ENCODE measurements at places on chromosomes 2 and 18. TPM values are rescaled to one million over a fixed set of nuclear protein-coding genes. Genes with fewer than 3 reads are reported as not detected.

GRCh38 chr2:210528716-210529115 is 27.7 kb upstream of the CPS1 start:
- no peaks in the 10 kb centered on the region for H3K36me3 ChIP-seq
- H3K4me3 ChIP-seq = no peak overlapping the region
- H3K4me1 ChIP-seq = no peaks in the 10 kb centered on the region
- no peak overlapping the region for H3K27ac ChIP-seq
- DNase-seq = no peak
- H3K27me3 ChIP-seq = no peaks in the 10 kb centered on the region

DNA sequence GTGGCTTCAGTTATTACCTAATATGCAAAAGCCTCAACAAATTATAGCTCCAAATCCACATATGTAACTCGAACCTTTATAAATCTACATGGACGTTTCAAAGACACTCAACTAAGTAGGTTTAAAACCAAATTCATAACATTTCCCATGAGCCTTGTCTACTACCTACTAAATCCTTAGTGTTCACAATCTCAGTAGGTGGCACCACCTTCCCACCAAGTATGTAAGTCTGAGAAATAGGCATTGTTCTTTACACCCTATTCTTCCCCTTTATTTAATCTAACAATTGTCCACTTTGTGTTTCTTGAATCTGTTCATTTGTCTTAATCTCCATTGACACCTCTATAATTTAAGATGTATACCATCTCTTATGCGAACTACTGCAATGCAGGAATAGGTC is 4.6 kb downstream of the PIGN start:
- H3K4me3 ChIP-seq = no peak overlapping the region
- DNase-seq = no peak
- no peaks in the 10 kb centered on the region for H3K36me3 ChIP-seq
- H3K27me3 ChIP-seq = no peaks in the 10 kb centered on the region

- no peaks in the 10 kb centered on the region for H3K27me3 ChIP-seq
- H3K4me3 ChIP-seq = no peak overlapping the region
- no peaks in the 10 kb centered on the region for H3K36me3 ChIP-seq
- no peak overlapping the region for H3K27ac ChIP-seq
- DNase-seq = no peak
Measured at GRCh38 chr2:231384970-231385369, 10.5 kb upstream of the B3GNT7 start.

GRCh38 chr2:173831312-173832229 is 133.6 kb downstream of the SP3 start:
- DNase-seq = peak; percentile 68
- no peaks in the 10 kb centered on the region for H3K36me3 ChIP-seq
- peaks cover 5% of the 10 kb centered on the region for H3K4me1 ChIP-seq
- peaks cover 9% of the 10 kb centered on the region for H3K27me3 ChIP-seq

- H3K4me1 ChIP-seq = no peaks in the 10 kb centered on the region
- no peak overlapping the region for H3K27ac ChIP-seq
- H3K4me3 ChIP-seq = no peak overlapping the region
- no peaks in the 10 kb centered on the region for H3K36me3 ChIP-seq
- H3K27me3 ChIP-seq = no peaks in the 10 kb centered on the region
- DNase-seq = peak; percentile 65
Measured at GRCh38 chr2:192228685-192229084, 34.0 kb upstream of the TMEFF2 start.

ASIC4 gene
- not detected for total RNA-seq

DNA sequence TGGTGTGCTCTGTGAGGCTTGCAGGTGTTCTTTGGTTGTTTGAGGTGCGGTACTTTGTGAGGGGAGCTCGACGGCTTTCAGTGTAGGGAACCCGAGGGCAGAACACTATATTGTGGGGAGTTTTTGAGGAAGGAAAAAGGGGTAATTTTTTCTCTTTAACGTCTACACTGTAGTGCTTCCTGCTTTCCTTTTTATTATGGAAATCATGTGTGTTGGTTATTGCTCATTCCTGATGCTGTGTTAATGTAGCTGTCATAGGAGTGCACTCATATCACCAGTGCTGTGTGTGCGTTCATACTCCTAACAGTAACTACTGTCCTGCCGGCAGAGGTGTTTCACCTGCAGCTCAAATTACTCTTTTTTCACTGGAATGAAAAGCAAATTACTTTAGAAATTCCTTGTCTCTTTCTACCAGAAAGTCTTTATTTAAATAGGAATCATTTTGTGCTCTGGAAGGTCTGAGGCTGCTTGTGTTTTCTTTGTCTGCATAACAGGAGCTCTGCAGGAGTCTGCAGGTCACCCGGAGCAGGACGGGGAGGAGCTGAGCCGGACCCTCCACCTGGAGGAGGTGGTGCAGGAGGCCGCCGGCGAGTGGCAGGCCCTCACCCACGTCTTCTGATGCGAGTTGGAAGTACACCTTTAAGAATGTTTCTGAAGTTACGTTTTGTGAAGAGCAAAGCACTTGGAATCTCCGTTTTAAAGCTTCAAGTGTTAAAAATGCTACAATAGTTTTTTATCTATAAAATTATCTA is 145.5 kb downstream of the ZNF236 start:
- no peak for DNase-seq
- no peaks in the 10 kb centered on the region for H3K27me3 ChIP-seq
- peaks cover 5% of the 10 kb centered on the region for H3K36me3 ChIP-seq
- H3K4me1 ChIP-seq = no peaks in the 10 kb centered on the region
- no peak overlapping the region for H3K4me3 ChIP-seq
- no peak overlapping the region for H3K27ac ChIP-seq

- peaks cover 16% of the 10 kb centered on the region for H3K4me1 ChIP-seq
- H3K27ac ChIP-seq = peak overlapping the region; percentile 84
- H3K27me3 ChIP-seq = no peaks in the 10 kb centered on the region
- DNase-seq = peak; percentile 20
- peak overlapping the region; percentile 96 for H3K4me3 ChIP-seq
Measured at GRCh38 chr18:12305930-12306629, 2.0 kb upstream of the TUBB6 start.

- no peak overlapping the region for H3K27ac ChIP-seq
- no peak overlapping the region for H3K4me3 ChIP-seq
- no peaks in the 10 kb centered on the region for H3K27me3 ChIP-seq
- DNase-seq = no peak
- H3K36me3 ChIP-seq = no peaks in the 10 kb centered on the region
Measured at GRCh38 chr2:212387146-212387545, 151.5 kb downstream of the ERBB4 start.

GRCh38 chr18:23591011-23591410 is 4.7 kb upstream of the NPC1 start:
- DNase-seq = peak; percentile 24
- H3K4me1 ChIP-seq = peaks cover 2% of the 10 kb centered on the region
- no peaks in the 10 kb centered on the region for H3K27me3 ChIP-seq
- no peaks in the 10 kb centered on the region for H3K36me3 ChIP-seq

CRACDL gene
- not detected for total RNA-seq

- H3K27me3 ChIP-seq = no peaks in the 10 kb centered on the region
- DNase-seq = no peak
- no peak overlapping the region for H3K27ac ChIP-seq
- H3K4me3 ChIP-seq = no peak overlapping the region
Measured at GRCh38 chr2:59277671-59278070, 1036.5 kb upstream of the FANCL start.

LOXHD1 gene
- total RNA-seq = not detected

GKN1 gene
- not detected for total RNA-seq

TMEM169 gene
- total RNA-seq = 0.83 TPM

DNA sequence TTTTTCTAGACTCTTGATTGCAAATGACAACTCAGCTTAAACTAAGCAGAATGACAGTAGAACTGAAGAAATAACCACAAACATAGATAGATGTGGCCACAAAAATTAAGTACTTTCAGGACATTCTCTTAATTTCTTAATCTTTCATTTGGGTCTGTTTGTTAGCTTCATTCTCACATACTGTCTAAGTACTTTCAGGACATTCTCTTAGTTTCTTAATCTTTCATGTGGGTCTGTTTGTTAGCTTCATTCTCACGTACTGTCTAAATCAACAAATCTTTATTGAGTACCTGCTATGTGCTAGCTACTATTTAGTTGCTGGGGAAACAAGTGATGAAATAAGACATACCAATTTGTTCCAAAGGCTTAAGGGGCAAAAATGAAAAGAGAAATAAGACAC is 35.1 kb downstream of the FAM117B start:
- H3K27ac ChIP-seq = no peak overlapping the region
- no peak overlapping the region for H3K4me3 ChIP-seq
- no peaks in the 10 kb centered on the region for H3K27me3 ChIP-seq
- DNase-seq = no peak
- no peaks in the 10 kb centered on the region for H3K36me3 ChIP-seq

DNA sequence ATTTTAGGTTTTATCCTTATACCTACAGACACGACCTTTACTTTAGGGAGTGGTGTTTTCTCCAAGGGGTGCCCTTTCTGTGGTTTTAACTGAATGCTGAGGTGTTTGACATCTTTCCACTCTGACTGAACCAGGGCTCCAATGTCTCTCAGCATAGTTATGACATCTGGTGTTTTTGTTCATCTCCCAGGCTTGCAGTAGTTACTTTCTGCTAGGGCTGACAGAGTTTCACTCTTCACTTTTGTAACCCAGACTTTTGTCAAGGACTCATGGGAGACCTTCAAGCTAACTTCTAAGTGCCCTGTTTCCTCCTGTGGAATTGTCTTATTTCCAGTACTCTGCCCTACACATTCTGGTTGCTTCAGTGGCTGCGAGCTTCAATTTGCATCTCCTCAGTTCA is 103.1 kb downstream of the CCDC85A start:
- H3K36me3 ChIP-seq = no peaks in the 10 kb centered on the region
- no peak overlapping the region for H3K27ac ChIP-seq
- no peak overlapping the region for H3K4me3 ChIP-seq
- no peaks in the 10 kb centered on the region for H3K27me3 ChIP-seq

FIGLA gene
- total RNA-seq = not detected

HOXD10 gene
- total RNA-seq = not detected

ZNG1B gene
- 7.0 TPM for total RNA-seq

DNA sequence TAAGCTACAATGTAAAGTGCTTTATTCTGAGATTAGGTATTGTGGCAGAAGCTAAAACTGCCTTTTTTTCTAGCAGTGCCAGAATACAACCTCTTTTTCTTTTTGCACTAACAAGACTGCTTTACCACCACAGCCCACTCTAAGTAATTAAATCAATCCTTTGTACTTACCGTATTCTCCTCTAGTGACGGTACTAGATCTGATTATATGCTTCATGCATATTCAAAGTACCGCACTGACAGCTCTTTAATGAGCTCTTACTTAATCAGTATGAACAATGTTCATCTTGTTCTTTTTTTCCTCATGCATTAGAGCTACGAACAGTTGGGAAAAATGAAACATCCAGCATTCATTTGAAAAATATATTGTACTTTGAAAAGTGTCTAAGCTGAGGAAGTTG is 16.1 kb upstream of the OTX1 start:
- H3K36me3 ChIP-seq = no peaks in the 10 kb centered on the region
- no peak for DNase-seq
- H3K27me3 ChIP-seq = no peaks in the 10 kb centered on the region
- no peaks in the 10 kb centered on the region for H3K4me1 ChIP-seq

- peak; percentile 38 for DNase-seq
- H3K27me3 ChIP-seq = no peaks in the 10 kb centered on the region
- H3K4me1 ChIP-seq = no peaks in the 10 kb centered on the region
- H3K27ac ChIP-seq = no peak overlapping the region
Measured at GRCh38 chr18:55236150-55236931, 277.1 kb upstream of the CCDC68 start.

DNA sequence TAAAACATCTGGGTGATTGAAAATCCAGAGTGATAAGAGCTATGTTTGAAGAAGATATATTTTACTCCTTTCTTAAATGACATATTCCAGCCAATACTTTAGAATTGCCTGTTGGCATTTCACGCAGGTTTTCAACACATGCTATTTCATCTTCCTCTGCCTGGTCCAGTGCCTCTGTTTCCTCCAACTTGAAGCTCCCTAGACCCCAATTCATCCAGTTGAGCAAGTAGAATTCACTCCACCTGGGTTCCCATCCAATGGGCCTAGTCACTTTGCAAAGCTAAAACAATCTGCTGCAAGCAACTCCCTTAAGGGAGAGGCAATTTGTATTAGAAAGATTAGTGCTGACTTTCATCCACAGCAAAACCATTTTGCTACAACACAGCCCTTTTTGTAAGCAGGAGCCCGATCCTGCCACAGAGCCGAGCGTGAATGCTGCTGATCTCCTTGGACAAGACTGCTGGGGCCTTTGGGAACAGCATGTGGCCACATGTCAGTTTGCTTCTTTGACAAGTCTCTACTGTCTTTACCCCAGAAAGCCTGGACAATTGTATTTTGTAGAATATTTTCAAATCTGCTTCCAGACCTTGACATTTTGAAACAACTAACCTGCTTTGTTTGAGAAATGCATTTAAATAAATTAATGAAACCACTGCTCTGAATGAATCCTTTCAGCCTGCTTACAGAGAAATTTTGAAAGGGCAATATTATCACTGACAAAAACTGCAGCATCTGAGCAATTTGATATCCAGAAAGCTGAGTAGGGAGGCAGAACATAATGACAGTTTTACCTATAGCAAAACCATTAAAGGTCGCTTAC is 259.1 kb downstream of the TDRD15 start:
- DNase-seq = no peak
- no peaks in the 10 kb centered on the region for H3K4me1 ChIP-seq
- no peaks in the 10 kb centered on the region for H3K36me3 ChIP-seq
- no peaks in the 10 kb centered on the region for H3K27me3 ChIP-seq
- no peak overlapping the region for H3K27ac ChIP-seq

CDH19 gene
- total RNA-seq = not detected

CPSF3 gene
- total RNA-seq = 72.8 TPM

DNA sequence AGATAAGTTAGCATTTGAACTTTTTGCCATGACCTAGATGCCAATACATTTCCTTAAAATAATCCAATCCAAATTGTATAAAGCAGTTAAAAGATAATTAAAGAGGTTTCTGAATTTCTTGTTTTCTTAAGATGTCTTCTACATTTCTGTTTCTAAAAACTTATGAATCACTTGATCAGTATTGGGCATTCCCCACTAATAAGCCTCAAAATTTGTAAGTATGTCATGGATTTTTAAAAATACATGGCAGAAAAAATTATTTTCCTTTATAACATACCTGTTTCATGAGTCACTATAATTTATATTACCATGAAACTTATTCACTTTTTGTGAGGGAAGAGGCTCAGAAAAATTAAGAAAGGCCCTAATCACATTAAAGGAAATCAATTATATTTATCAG is 90.3 kb upstream of the TFPI start:
- H3K4me1 ChIP-seq = no peaks in the 10 kb centered on the region
- no peak overlapping the region for H3K27ac ChIP-seq
- H3K4me3 ChIP-seq = no peak overlapping the region

SGPP2 gene
- not detected for total RNA-seq
